ENCODE measurements at places on chromosomes 5 and 9.
A peak's percentile ranks its signal among the peaks of the same experiment; 100 is the strongest.

GRCh38 chr5:110753600-110753999, 14.8 kb downstream of the SLC25A46 start:
- no peak for DNase-seq

DNA sequence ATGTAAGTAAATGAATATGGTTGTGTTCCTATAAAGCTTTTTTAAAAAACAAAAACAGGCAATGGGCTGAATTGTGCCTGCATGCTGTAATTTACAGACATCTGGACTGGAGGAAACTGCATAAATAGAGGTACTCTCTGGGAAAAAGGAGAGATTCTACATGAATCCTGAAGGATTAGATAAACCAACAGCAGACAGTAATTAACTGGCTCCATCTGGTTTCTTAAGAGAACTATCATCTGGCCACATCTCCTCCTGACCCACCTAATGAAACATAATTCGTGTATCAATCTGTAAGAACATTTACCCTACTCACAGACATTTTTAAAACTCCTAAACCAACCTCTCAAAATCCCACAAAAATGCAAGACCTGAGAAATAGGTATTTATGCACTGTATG, 528.1 kb upstream of the ST8SIA4 start:
- DNase-seq: no peak

- no peak for DNase-seq
These were observed 338.1 kb upstream of the BRINP1 start for GRCh38 chr9:119707228-119707845.

DNA sequence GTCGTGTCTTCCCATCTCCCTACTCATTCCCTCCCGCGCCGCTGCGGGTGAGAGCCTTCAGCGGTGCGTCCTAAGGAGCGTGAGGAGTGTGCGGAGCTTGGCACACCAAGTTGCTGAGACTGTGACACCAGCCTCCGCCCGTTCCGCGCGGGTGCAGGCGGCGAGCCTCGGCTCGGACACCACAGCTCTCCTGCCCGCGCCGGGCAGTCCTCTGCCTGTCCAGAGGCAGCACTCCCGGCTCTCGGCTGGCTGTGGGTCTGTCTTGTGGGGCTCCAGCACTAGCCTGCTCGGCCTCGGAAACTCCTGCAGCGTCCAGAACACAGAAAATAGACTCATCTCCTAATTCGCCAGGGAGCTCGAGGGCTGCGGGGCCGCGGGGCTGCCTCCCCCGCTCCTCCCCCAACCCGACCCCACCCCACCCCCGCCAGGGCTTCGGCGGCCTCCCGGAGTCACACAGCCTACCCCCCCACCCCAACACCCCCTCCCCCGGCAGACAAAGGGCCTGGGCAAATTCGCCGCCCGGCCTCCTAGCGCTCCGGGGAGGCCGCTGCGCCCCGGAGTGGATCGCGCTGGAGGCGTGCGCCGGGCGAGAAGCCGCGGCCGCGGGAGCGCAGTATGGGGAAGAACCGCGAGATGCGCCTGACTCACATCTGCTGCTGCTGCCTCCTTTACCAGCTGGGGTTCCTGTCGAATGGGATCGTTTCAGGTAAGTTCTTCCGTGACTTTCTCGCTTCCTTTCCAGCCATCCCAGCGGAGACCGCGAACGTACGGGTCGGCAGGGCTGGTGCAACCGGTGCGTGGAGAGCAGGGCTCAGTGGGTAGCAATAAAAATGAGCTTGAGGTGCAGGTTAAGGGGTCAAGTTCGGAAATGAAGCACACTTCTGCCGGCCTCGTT, at the start of gene ADAMTS19:
TSS of gene ADAMTS19 (plus strand) at position 522 of the 895 bp plus-strand sequence. CDS start at position 616, 94 bp downstream.
- peak; percentile 25 for DNase-seq

DNA sequence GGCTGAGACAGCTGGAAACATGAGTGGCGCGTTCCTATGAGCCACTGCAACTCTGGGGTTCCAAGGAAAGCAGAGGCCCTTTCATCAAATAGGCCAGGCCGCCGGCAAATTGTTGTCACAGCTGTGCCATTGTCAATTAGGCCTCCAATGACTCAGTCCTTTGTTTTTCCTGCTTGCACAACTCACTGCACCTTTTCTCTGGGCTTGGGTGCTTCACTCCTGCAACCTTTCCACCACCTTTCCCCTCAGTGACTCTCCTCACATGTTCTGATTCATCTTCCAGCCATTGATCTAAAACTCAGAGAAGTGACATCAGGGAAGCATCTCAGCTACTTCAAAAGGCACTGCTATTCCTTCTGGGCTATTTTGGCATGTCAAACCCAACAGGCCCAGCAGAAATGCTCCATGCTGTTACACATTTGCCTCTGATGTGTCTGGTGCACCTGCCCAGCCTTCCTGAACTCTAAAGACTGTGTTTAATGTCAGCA, 653.7 kb downstream of the NR2F1-AS1 start:
- no peak for DNase-seq

DNA sequence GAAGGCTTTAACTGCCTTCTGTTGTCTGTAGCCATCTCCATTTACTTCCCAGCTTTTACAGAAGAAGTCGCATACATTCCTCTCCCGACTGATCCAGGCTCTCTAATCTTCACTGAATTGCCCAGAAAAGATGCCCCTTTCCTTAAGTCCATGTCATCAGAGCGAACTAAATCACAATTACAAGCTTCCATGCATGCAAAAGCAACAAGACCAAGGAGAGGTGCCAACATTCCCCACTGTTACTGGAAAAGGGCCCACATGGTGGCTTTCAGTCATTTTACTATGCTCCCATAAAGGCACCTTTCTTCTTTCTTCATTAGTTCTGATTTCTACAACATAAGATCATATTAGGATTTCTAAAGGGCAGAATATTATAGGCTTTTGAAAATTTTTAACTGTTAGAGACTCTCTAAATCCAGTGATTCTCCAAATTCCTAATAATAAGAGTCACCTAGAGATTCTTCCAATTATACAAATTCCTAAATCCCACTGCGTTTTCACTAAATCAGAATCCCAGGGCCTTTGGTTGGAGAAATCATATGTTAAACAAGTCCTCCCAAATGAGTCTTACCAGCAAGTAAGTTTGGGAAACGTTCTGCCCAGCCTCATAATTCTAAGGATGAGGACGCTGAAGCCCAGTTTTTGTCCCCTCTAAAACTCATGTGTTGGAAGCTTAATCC, 17.0 kb upstream of the ZFR start:
- no peak for DNase-seq

- DNase-seq: no peak
These were observed 98.1 kb downstream of the KDM4C start for GRCh38 chr9:6855860-6856259.

DNA sequence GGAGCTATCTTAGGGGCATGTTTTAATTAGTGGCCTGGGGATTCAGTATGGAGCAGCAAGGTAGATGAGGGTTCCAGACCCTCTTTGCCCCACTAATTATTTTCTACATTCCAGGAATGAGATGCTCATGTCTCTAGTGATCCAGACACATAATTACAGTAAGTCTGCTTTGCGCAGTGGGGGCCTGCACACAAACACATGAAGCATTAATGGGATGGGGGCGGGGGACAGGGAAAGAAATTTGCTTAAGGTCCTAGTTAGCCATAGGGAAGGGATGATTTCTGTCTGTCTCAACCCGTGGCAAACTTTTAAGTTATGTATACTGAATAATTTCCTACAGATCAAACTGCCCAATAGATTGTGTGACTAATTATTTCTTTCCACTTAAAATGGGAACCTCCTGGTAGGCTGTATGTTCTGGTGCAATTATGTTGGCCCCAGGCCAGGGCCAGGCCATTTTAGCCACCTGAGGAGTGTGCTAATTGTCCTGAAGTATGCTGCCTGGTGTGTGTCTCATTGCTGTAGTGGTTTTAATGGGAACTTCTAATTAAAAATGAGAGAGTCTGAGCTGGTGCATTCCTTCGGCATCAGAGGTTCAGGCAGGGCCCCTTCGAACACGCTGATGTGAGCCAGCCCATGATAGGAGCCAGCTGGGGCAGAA, 134.4 kb downstream of the PTTG1 start:
- DNase-seq: no peak

DNA sequence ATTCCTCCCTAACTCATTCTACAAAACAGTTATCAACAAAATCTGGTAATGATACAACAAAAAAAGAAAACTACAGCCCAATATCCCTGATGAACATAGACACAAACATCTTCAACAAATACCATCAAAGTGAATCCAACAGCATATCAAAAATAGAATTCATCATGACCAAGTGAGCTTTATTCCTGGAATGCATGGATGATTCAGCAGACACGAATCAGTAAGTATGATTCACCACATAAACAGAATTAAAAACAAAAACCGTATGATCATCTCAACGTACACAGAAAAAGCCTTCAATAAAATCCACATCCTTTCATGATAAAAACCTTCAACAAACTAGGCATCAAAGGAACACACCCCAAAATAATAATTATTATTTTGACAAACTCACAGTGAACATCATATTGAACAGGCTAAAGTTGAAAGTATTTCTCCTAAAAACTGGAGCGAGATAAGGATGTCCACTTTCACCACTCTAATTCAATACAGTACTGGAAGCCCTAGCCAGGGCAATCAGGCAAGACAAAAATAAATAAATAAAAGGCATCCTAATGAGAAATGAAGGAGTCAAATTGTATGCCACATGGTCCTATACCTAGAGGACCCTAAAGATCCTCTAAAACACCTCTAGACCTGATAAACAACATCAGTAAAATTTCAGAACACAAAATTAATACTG, 305.1 kb upstream of the RGMB start:
- DNase-seq: no peak

DNA sequence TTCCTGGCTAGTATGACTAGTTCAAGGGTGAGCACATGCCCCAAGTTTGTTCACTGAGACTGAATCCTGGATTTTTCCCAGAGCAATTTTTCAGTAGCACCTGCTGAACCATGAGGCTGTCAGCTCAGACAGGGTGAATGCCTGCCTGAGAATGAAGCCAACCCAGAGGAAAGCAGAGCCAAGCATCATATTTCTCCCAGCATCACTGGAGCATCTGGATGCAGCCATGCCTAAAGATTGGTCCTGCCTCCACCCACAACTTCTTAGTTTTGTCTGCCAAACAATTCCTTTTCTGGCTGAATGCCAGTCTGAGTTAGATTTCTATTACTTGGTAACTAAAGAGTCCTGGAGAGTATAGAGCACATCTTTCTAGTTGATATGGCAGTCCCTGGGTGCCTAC, 343.6 kb downstream of the CSNK1G3 start:
- no peak for DNase-seq

DNA sequence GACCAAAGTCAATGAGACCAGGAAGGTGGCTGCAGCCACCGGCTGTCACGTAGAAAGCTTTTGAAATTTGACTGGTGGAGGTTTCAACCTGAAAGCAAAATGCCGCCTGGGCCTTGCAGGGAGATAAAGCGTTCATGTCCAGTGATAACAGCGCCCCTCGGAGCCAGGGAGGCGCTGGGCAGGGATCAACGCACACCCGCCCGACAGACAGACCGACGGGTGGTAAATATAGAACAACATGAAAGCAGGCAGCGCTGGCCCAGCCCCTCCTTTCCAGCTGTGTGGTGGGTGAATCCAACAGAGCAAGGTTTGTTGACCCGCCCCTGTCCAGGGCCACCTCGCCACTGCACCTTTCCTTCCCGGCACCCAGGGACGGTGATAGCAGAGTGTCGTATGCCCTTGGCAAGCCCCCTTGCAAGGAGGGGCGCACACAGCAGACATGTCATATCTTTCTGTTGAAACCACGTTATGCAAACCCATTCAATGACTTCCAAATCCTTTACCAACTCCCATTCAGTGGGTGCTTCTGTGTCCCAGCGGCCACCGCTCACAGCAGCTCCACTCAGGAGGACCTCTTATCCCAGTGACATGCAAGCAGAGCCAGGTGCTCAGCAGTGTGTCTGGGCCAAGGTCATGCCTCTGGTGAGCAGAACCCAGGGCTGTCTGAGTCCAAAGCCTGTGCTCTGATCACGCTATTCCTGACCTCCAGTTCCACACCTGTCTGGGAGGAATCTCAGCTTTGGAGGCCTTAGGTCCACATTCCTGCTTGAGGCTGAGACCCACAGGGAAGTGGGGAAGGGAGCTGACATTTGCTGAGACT, 38.7 kb downstream of the NKX2-5 start:
- DNase-seq: no peak

GRCh38 chr5:43243270-43243669, 51.2 kb downstream of the NIM1K start:
- no peak for DNase-seq

DNA sequence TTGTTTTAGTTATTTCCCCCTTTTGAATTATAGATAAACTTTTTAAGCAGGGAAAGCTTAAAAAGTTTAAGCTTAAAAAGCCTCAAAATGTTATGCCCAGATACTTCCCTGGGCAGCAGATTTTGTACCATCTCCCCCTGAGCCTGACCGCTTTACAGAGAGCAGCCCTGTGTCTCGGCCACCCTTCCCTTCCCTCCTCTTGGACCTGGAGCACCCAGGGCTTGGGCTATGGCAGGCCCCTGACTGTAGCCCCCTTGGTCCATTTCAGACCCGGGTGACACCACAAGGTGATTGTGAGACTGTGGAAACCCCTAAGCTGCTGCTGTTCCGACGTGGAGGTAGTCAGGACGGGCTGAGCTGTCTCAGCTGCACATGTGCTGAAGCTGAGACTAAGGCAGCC, 97.7 kb downstream of the RALGPS1 start:
- no peak for DNase-seq

DNA sequence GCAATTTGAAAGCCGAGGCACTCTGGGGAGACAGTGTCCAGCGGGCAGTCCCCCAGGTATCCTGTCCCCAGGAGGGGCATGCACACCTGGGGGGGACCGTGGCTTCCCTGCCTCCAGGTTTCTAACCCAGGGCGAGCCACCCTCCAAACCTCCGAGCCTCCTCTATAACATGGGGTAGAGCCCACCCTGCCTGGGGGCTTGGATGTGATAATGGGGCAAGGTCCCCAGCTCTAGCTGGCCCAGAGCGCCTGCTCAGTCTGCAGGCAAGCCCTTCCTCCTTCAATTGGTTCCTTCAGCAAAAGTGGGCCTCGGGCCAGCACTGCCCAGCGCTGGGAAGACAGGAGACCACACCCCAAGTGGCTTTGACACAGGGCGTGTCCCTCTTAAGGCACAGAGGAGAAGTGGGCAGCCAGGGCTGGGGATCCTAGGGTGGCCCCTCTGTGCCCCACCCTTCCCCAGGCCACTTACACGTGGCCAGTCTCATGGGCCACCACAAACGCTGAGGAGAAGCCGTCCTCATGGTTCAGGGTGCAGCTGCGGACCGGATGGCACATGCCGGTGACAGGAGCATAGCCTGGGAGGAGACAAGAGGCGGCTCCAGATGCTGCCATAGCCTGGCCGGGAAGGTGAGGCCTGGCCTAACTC, 94.3 kb downstream of the ZNF354C start:
- no peak for DNase-seq

- no peak for DNase-seq
These were observed 59.4 kb upstream of the TNFSF8 start for GRCh38 chr9:114989600-114990410.

GRCh38 chr5:143501310-143502044, 98.0 kb upstream of the NR3C1 start:
- DNase-seq: no peak

DNA sequence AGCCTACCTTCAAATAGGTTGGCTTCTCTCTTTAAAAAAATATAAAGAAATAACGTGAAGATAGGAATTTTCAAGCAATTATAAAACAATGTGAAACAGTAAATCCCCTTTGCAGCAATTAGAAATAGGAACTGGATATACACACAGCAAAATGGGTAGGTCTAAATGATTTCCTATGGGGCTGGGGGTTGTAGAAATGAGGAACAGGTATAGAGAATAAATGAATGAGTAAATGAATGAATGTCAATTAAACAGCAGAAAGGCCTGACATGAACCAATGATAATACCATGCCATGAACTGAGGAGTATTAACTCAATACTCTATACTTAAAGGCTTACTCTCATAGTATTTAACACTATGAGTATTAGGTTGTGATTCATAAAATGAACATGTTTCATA, 21.6 kb downstream of the SSBP2 start:
- no peak for DNase-seq

Data from GM12891 (cell line).